AML-193 (cell line): ENCODE measurements at places on chromosomes 12 and 14.
A peak's percentile ranks its signal among the peaks of the same experiment; 100 is the strongest.

- DNase-seq, result no peak
Measured at GRCh38 chr12:49832836-49833421, 4.7 kb upstream of the NCKAP5L start.

DNA sequence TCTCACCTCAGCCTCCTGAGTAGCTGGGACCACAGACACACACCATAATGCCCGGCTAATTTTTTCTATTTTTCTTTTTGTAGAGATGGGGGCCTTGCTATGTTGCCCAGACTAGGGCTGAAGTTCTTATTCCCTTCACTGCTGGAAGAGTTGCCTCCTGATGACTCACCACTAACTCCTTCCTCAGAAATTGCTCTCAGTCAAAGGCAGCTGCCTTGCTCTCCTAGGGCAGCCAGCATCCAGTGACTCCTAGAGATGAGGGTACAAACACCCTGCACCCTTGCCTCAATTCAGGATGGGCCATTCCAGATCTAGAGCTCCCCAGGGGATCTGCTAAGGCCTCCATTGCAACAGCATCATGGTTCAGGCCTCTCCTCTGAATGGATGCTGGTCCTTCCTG lies 54.0 kb upstream of the RASSF8 start:
- no peak for DNase-seq

- DNase-seq, result no peak
Measured at GRCh38 chr14:78228702-78229327, 58.6 kb downstream of the NRXN3 start.

DNA sequence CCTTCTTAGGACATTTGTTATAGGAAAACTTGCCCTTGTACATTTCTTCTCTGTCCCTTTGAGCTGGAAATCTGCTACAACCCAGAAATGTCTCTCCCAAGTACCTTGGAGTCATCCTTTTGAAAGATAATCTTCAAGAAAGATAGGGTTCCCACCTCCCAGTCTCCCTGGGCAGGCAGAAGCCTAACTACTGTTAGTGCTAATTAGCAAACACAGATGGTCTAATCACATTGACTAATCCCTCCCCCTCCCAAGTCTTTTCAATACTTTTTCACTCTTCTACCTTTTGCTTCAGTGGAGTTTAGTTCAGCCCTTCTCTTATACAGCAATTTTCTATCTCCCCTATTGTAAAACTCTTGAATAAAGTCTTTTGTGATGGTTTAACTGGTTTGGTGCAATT lies 129.8 kb upstream of the PPFIA2 start:
- DNase-seq, result no peak

GRCh38 chr12:103780093-103780440 lies 61.0 kb downstream of the NT5DC3 start:
- no peak for DNase-seq

- no peak for DNase-seq
Measured at GRCh38 chr14:99792551-99793212, 531 bp upstream of the EML1 start.

- DNase-seq, result no peak
Measured at GRCh38 chr14:64174922-64175782, 119.0 kb downstream of the ESR2 start.

DNA sequence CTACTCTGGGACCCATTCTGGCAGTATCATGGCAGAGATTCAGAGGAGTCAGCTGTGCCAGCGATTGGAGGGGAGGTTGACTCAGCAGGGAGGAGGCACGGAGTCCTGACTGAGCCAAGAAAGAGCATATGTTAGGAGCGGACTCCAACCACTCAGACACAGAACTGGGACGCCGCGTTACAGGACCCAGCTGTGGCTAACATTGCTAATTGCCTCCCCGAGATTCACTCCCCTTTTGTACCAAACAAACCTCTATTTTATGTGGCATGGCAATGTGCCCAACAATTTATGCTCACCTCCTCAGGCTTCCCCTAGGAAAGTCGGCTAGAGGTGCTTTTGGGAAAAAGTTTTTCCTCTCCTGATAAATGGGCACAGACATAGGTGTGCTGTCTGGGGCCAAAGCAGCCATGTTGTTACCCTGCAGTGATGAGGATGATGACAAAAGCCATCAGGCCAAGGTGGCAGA lies 15.2 kb upstream of the CLIP1 start:
- DNase-seq, result no peak

GRCh38 chr12:54017878-54018467 lies 9.2 kb downstream of the HOXC8 start:
- DNase-seq, result peak; percentile 80

DNA sequence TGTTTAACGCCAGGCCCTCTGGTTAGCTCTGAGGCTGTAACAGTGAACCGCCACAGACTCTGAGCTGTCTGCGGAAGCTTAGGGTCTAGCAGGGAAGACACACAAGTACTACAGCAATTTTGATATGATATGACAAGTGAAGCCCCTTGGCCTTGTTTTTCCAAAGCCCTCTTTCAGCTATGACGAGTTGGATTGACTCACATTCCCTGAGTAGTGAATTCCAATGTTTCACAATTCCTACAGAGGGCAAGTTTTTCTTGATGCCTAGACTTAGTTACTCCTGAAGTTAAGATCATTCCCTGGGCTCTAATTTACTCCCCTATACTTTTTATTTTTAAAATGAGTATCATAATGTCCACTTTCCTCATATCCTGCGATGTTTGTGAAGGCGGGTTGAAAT lies 53.3 kb upstream of the CISTR start:
- DNase-seq, result no peak

GRCh38 chr14:65170768-65171507 lies 68.6 kb upstream of the MAX start:
- no peak for DNase-seq

DNA sequence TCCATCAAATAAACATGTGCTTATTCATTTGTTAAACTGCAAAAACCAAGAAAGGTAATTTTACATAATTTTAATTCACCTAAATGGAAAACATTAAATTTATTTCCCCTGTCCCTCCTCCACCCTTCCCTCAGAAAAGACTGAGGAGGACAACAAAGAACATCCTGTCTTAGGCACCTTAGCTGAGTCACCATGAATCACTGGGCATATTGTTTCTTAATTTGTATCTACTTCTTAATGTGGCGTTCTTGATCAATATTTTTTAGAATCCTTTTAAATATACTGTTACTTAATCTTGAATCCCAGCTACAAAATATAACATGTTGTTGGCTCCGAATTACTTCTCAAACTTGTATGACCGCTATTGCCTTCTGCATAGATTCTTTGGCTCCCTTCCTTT lies 23.5 kb downstream of the SIX6 start:
- no peak for DNase-seq

- DNase-seq, result no peak
Measured at GRCh38 chr14:42378274-42378673, 771.6 kb downstream of the LRFN5 start.
